ENCODE measurements at places on chromosomes 3 and 15. TPM values are rescaled to one million over a fixed set of nuclear protein-coding genes. Genes with fewer than 3 reads are reported as not detected.

The STX19 gene
- not detected for total RNA-seq

The SLC24A5 gene
- not detected for total RNA-seq

The MANF gene
- 37.3 TPM for total RNA-seq

The SERPINI2 gene
- total RNA-seq: not detected

The TM4SF1 gene
- total RNA-seq: 210 TPM

The USP3 gene
- 60.7 TPM for total RNA-seq

The RAB43 gene
- total RNA-seq: 13.4 TPM

The FBXO40 gene
- total RNA-seq: not detected

The ZMYND10 gene
- total RNA-seq: 2.9 TPM

The WHAMM gene
- total RNA-seq: 8.0 TPM

The KBTBD12 gene
- not detected for total RNA-seq

The GALNT15 gene
- total RNA-seq: 7.1 TPM

The CLRN1 gene
- total RNA-seq: not detected

The CAPN3 gene
- total RNA-seq: 1.1 TPM

The TRH gene
- under 0.01 TPM for total RNA-seq

The CD96 gene
- under 0.01 TPM for total RNA-seq

The GOLGA8S gene
- under 0.01 TPM for total RNA-seq

The GOLGA6L24 gene
- total RNA-seq: not detected

The IREB2 gene
- 26.8 TPM for total RNA-seq

The PLA2G4D gene
- total RNA-seq: not detected

The CTXND1 gene
- total RNA-seq: not detected

The C15orf62 gene
- under 0.01 TPM for total RNA-seq

The GLDN gene
- 0.59 TPM for total RNA-seq

The CD200 gene
- 1.5 TPM for total RNA-seq

The FAM81A gene
- total RNA-seq: 0.72 TPM

The SLC35A5 gene
- 41.8 TPM for total RNA-seq

The LRRC31 gene
- not detected for total RNA-seq

The GOLGA8J gene
- 0.29 TPM for total RNA-seq

The TUSC7 gene
- not detected for total RNA-seq

The STXBP5L gene
- total RNA-seq: not detected

The HYAL1 gene
- total RNA-seq: under 0.01 TPM

The PRRT3 gene
- 3.5 TPM for total RNA-seq

The MAP6D1 gene
- 0.59 TPM for total RNA-seq

The IQCH gene
- total RNA-seq: 4.7 TPM

The PRR20G gene
- total RNA-seq: not detected

The SEMA6D gene
- 16.2 TPM for total RNA-seq

The SNX1 gene
- total RNA-seq: 51.0 TPM

The PCLAF gene
- 20.6 TPM for total RNA-seq

The NPAP1 gene
- not detected for total RNA-seq

The STRIT1 gene
- total RNA-seq: not detected

The PTH1R gene
- total RNA-seq: 0.29 TPM

The RPL39L gene
- 9.1 TPM for total RNA-seq

The CYP1A2 gene
- total RNA-seq: not detected

The ACTC1 gene
- total RNA-seq: not detected

The CACNA1D gene
- total RNA-seq: 0.29 TPM

The ILDR1 gene
- total RNA-seq: not detected

The FSIP1 gene
- 3.6 TPM for total RNA-seq

The GOLGA8B gene
- total RNA-seq: 57.2 TPM

The P2RY1 gene
- under 0.01 TPM for total RNA-seq

The CLDN16 gene
- under 0.01 TPM for total RNA-seq

The KLHL40 gene
- not detected for total RNA-seq

The DTWD1 gene
- 39.2 TPM for total RNA-seq

The COPG1 gene
- 305 TPM for total RNA-seq

Measured in osteoblast (primary cell).